ENCODE measurements at places on chromosomes 3 and 15.

DNA sequence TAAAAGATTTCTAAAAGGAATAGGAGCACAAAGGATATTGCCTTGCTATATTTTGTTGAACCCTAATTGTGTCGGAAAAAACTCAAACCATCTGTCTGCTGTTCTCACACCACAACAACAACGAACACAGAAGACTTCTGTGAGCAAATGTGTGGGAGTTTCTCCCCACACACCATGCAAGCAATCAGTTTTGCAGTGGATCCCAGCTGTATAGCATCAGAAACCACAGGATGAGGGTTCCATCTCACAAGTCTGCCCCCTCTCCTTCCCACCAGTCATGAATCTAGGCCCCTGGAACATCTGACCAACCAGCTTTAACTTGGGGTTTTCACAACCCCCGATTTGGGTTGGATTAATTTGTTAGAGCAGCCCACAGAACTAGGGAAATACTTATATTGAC lies 91.3 kb upstream of the SLC4A7 start:
- DNase-seq: no peak

- no peak for DNase-seq
These were observed 190.1 kb downstream of the CHST2 start for GRCh38 chr3:143309705-143310104.

GRCh38 chr3:48187579-48188265 lies 495 bp downstream of the CDC25A start:
- no peak for DNase-seq

DNA sequence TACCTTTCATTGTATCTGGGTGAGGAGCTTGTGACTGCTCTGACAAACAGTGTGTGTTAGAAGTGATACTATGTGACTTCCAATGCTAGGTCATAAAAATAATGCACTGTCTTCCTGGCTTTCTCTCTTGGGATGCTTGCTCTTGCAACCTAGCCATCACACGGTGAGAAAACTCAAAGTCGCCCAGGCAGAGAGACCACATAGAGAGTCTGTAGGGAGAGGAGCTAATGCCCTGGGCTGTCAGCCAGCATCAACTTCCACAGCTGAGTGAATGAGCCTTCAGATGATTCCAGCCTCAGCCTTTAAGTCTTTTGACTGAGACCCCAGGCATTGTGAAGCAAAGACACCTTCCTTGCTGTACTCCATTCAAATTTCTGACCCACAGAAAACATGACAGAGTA lies 220.6 kb upstream of the SGO1 start:
- no peak for DNase-seq
